ENCODE measurements at places on chromosomes 2 and 18. TPM values are rescaled to one million over a fixed set of nuclear protein-coding genes. Genes with fewer than 3 reads are reported as not detected.

Gene CKAP2L
- polyA plus RNA-seq = 7.5 TPM

- DNase-seq = no peak
Observed at GRCh38 chr2:16637304-16637703, 28.3 kb downstream of the CYRIA start.

DNA sequence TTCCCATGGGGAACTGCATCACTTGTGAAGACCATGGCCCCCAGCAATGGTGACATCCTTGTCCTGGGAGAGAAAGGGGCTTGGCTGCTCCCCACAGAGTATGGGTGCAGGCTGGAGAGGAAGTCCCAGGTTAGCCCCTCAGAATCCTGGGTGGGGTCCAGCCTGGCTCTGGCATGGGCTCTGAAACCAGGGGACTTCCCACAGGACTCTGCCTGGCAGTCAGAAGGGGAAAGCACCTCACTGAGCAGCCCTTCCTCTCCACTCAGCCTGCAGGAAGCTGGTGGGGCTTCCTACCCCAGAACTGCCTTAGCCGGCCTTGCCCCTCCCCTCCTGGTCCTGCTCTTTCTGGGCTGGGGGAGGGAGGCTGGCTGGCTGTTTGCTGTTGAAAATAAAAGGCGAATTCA is 3.7 kb downstream of the NEURL3 start:
- no peak for DNase-seq

Gene MOGAT1
- polyA plus RNA-seq = 0.31 TPM

- no peak for DNase-seq
Observed at GRCh38 chr18:7958897-7959146, 391.7 kb downstream of the PTPRM start.

Gene FAM237A
- polyA plus RNA-seq = not detected

Gene AKAIN1
- not detected for polyA plus RNA-seq

Measured in hindlimb muscle (tissue), 1 donor.